Neural cell (in vitro differentiated cells): ENCODE measurements at places on chromosomes 13 and 19. TPM values are rescaled to one million over a fixed set of nuclear protein-coding genes. Genes with fewer than 3 reads are reported as not detected.

Gene HCN2
- 4.7 and 6.4 TPM in 2 replicates for polyA plus RNA-seq

Gene PCDH9
- 3.5 and 4.6 TPM in 2 replicates for polyA plus RNA-seq

Gene ZIC5
- 0.94 and 0.98 TPM in 2 replicates for polyA plus RNA-seq

Gene RFXAP
- polyA plus RNA-seq = 11.2 and 14.2 TPM in 2 replicates

Gene ADM5
- 6.7 and 7.2 TPM in 2 replicates for polyA plus RNA-seq

Gene BICRA
- polyA plus RNA-seq = 0.11 and 3.4 TPM in 2 replicates

Gene SWSAP1
- 2.1 and 2.4 TPM in 2 replicates for polyA plus RNA-seq
